Stimulated activated CD4-positive, alpha-beta T cell treated with anti-CD3 and anti-CD28 coated beads, Interleukin-1b, Interleukin-23, amount 100 ng/mL, for 48 hours (primary cell): ENCODE measurements at places on chromosomes 11 and 22.
A peak's percentile ranks its signal among the peaks of the same experiment; 100 is the strongest.

- no peak for DNase-seq
Observed at GRCh38 chr11:120133216-120134105, 4.5 kb downstream of the TRIM29 start.

DNA sequence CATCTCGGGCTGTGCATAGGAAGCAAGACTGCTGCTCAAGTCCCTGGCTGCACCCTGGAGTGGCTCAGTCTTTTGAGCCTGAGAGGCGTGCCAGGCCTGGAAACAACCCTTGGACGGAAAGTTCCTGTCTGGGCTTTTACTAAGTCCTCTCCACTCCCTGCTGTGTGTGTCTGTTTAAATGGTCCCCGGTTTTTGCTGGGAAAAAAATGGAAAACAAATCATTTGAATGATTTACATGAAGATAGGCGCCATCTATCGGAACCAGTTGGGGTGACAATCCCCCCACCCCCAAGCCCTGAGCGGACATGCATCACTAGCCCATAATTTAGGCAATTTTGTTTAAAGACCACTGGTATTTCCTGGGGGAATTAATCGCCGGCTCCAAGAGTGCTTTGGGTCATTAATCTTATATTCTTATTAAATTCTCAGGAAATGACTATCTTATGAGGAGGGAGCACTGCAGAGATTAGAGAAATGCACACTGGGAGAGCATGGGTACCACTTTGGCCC lies 2.7 kb upstream of the GAB2 start:
- peak; percentile 36 for DNase-seq

- DNase-seq: no peak
Observed at GRCh38 chr11:124663861-124664260, 9.7 kb downstream of the SIAE start.

GRCh38 chr11:12906501-12906900 lies 102.6 kb upstream of the RASSF10 start:
- no peak for DNase-seq

DNA sequence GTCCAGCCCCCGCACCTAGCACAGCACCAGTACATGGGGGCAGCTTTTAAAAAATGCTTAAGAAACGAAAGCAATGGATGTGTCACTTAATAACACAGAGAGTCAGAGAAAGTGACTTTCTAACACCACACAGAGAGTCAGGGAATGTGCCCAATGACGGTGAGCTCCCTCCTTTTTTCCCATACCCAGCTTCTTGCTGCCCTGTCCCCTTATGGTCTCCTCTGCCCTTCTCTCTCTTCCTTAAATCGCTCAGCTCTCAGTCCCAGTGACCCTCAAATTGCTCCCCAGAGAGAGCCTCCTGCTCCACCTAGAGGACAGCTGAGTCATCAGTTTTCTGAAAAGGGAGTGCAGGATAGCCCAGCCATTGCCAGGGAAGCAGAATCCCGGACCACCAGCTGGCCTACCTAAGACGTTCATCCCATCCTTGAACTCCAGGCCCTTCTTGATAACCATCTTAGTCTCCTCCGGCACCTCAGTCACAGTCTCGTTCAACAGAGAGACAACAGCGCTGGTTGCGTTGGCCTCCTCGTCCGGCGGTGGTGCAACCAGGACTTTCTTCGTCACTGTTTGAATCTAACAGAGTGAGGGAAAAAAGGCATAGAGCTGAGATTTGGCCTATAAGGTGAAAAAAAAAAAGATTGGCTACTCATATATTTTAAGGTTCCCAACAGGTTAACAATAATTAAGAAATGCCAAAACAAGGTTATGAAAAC lies 113.5 kb downstream of the SLC1A2 start:
- no peak for DNase-seq

DNA sequence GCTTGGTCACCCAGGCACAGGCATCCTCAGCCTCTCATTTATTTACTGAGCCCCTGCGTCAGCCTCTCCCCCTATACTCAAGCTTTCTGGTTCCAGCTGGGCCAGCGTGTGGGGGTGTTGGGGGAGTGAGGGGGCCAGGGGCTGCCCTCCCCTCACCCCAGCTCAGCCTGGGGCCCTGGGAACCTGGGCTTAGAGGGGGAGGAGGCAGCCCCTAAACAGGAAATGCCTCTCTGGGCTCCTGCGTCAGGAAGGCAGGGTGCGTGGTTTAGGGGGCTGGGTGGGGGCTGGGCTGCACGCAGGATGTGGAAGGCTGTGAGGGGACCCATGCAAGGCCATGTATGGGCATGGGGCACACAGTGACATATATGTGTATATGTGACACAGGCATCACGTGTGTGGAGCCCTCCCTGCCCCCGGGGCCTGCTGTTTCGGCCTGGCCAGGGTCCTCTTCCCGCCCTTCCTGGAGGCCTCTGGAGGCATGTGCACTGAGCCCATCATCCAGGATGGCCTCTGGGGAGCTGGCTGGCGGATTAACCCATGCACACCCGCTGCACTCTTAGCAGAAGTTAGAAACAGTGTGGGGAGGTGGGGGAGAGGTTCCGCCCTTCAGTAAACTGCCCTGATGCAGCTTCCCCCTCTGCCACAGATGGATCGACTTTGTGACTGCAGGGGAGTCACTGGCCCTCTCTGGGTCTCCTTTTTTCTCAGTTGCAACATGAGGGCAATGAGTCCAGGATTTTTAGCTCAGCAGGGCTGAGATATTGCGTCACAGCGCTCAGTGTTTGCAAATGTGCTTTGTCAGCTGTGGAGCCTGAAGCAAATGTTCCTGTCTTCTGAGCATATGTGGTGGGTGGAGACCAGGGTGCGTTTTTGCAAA lies 1.1 kb upstream of the CD248 start:
- DNase-seq: peak; percentile 48

DNA sequence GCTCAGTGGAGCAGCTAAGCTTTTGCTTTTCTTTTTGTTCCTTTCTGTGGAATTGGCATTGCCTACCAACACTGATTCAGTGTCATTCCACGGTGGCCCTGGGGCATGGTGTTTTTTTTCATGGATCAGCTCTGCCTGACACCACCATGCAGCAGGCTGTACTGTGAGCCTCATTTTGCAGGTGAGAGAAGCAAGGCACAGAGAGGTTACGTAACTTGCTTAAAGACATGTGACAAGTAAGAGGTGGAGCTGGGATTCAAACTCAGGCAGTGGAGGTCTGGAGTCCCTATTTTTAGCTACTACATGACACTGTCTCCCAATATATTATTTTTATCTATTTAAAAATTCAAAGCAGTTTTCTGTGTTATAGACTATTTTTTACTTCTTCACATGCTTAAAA lies 44.4 kb downstream of the APOL3 start:
- no peak for DNase-seq

DNA sequence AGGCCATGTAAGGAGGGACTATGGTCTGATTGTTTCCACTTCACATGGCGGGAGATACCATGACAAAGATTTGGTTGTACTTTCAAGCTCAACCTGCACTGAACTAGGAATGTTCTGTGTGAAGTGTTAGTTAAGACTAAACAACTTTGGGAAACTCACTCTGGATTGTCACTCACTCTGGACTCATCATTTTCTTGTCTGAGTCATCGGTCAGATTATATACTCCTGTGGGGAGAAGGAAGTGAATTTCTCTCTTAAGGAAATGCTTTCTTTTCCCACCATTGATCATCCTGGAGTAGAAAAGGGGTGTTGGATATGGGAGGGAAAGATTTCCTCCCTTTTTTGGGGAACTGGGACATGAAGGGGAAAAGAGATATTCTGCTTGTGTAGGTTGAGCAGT lies 26.9 kb upstream of the CAT start:
- no peak for DNase-seq

- DNase-seq: peak; percentile 0
Observed at GRCh38 chr11:2576111-2576510, 123.7 kb downstream of the KCNQ1OT1 start.

GRCh38 chr11:32885556-32885955 lies 7.1 kb upstream of the QSER1 start:
- no peak for DNase-seq

GRCh38 chr22:46433318-46433717 lies 97.8 kb downstream of the TRMU start:
- DNase-seq: no peak

- DNase-seq: no peak
Observed at GRCh38 chr22:37499027-37499707, 13.0 kb upstream of the MFNG start.

DNA sequence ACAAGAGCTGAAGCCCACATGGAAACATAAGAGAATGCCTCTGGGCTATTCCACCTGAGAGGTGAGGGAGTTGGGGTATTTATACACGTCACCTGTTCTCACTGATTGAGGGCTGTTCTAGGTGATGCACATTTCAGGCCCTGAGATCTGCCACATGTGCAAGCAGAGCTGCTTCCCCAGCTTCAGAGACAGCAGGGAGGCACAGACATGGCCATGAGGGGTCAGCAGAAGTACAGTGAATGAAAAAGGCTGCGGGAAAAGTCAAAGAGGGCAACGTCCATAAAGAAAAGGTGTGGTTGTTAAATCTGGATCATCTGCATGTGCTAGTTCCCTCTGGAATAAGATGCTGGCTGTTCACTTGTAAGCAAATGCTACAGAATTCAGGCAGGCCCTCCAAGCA lies 75.4 kb downstream of the GAB4 start:
- no peak for DNase-seq

DNA sequence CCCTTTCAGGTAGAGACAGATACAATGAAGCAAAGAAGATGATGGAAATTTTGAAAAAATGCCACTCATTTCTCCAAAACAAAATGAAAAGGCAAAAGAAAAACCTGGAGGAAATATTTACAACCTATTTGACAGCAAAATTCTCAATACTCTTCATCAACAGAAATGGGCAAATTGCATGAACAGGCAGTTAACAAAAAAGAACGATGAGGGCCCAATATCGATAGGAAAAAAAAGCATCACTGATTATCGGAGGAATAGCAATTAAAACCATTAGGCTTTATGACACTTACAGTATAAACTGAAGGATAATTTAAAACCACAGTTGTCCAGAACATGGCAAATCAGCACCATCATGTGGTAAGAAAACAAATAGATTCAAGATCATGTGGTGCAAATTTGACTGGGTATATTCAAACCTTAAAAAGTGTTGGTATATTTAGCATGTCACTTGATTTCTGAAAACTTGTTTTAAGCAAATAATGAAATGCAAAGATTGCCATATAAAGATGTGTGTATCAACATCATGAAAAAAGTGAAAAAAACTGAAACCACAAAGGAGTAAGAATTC lies 222.9 kb downstream of the BRD1 start:
- no peak for DNase-seq

DNA sequence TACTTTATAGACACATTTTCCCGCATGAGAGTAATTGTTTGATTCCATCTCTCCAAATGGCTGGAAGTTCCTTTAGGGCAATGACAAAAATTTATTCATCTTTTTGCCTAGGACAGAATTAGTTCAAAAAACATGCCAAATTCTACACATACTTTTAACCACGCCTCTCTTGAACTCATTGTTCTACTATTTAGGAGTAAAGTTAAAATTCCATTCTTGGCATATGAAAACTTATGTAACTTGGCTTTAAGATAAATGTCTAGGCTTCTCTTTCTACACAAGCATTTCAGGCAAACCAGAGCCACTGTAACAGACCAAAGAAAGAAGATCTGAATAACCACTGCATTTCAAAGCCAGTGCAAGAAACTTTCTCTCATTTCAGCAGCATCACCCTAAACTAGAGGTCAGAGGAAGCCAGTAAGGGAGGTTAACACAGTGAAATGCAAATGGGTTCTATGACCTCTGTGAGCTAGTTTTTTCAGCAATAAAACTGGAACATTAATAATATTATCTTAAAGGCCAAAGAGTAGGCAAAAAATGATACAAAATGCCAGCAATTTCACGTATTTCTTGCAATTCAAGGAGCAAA lies 73.0 kb downstream of the RSF1 start:
- no peak for DNase-seq

- DNase-seq: no peak
Observed at GRCh38 chr11:126163074-126163700, 48.3 kb downstream of the RPUSD4 start.

- DNase-seq: no peak
Observed at GRCh38 chr11:96219981-96220623, 122.9 kb downstream of the MAML2 start.

- no peak for DNase-seq
Observed at GRCh38 chr11:120249279-120250262, 9.6 kb downstream of the POU2F3 start.

- no peak for DNase-seq
Observed at GRCh38 chr22:42473484-42474193, 41.4 kb upstream of the NFAM1 start.

GRCh38 chr22:38494498-38494897 lies 11.6 kb downstream of the DDX17 start:
- DNase-seq: no peak

DNA sequence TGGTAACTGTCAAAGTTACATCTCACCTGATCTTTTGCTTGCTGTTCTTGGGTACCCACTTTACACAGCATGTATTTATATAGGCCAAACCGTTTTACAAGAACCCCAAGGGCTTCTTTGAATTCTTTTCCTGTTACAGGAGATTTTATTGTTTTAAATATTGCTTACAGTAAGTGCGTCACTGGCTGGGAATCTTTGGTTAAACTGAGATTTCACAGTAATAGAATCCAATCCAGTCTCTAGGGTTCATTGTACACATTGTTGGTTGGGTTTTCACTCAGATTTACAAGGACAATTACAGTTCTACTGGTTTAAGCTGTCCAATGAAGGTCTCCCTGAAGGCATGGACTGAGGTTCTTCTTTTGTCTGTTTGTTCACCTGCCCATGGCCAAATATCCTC lies 171.7 kb downstream of the INSC start:
- no peak for DNase-seq

DNA sequence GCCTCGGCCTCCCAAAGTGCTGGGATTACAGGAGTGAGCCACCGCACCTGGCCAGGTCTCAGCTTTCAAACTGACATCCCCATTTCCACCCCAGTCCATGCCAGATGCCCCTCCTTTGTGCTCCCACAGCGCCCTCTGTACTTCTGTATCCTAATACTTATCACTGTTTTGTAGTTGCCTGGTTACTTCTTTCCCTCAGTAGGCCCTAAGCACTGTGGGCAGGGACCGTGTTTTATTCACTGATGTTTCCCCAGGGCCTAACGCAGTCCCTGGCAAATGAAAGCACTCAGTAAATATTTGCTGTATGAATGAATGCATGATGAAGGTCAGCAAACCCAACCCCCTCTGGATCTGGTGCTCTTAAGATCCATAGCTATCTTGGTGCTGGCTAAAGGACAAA lies 2.2 kb upstream of the TRIM3 start:
- DNase-seq: no peak

DNA sequence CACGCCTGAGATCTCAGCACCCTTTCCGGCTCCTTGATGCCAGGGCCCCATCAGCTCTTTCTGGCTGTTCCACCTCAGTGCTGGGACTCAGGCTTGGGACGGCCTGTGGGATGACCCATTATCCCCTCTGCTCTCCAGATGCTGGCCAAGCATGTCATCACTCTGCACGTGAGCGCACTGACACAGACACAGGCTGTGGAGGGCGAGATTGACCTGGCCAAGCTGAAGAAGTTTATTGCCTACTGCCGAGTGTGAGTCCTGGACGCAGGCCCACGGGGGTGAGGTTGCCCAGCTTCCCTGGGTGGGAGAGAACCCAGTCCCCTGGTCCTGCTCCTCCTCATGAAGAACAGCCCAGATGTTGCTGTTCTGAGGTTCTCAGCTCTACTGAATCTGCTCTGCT lies 17.7 kb downstream of the MCM5 start:
- no peak for DNase-seq
